Iris pigment epithelial cell (primary cell): ENCODE measurements at places on chromosomes 16 and 17.

DNA sequence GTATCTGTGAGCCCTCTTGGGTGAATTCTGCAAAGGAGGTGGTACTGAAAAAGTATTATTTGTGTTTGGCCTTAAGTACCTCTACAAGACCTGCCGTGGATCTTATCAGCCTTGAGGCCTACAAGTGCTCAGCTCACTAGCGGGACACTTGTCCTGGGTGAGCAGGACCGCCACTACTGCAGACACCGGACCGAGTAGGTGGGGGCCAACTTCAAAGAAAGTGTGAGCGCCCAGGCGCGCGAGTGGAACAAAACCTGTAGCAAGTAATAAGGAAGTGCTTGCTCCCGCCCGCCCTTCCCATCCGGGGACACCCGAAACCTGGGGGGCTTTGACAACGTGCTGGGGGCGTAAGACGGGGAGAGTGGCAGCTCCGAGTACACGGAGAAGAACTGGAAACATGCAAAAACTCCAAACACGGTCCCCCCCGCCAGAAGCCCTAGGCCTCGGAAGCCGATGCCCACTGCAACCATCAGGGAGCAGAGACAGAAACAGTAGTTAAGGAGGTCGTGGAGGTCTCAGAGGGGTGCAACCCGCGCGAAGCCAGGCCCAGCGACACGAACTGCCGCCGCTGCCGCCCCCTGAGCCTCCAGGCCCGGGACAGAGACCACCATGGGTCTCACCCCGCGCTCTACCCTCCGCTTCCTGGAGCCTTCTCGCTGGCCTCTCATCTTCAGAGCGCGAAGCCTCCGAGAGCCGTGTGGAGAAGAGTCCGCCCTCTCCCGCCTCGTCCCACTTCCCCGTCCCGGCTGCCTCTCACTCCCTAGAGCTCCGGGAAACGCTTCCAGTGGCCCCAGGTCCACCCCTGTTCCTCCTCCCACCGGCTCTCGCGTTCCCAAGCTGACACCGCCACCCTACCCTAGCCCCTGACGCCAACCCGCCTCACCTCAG lies 537 bp downstream of the CNOT1 start:
- DNase-seq = peak; percentile 43

DNA sequence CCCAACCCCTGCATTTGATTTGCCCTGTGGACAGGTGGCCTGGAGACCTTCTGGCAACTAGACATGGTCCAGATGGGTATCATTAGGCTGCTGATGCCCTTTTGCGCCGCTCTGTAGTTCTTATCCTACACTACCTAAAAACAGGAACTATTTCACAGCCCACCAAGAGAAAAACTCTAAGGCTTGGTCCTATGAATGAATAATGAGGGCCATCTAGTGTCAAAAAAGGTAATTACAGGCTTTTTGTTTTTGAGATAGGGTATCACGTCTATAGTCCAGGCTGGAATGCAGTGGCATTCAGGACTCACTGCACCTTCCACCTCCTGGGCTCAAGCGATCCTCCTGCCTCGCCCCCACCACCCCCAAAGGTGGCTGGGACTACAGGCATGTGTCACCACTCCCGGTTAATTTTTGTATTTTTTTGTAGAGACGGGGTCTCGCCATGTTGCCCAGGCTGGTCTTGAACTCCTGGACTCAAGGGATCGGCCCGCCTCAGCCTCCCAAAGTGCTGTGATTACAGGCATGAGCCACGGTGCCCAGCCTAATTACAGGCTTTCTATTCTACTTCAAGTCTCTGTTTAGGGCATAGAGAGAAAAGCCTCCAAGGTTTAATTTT lies 20.9 kb downstream of the COIL start:
- DNase-seq = peak; percentile 53

GRCh38 chr17:51914577-51914976 lies 243.9 kb downstream of the CA10 start:
- DNase-seq = no peak

DNA sequence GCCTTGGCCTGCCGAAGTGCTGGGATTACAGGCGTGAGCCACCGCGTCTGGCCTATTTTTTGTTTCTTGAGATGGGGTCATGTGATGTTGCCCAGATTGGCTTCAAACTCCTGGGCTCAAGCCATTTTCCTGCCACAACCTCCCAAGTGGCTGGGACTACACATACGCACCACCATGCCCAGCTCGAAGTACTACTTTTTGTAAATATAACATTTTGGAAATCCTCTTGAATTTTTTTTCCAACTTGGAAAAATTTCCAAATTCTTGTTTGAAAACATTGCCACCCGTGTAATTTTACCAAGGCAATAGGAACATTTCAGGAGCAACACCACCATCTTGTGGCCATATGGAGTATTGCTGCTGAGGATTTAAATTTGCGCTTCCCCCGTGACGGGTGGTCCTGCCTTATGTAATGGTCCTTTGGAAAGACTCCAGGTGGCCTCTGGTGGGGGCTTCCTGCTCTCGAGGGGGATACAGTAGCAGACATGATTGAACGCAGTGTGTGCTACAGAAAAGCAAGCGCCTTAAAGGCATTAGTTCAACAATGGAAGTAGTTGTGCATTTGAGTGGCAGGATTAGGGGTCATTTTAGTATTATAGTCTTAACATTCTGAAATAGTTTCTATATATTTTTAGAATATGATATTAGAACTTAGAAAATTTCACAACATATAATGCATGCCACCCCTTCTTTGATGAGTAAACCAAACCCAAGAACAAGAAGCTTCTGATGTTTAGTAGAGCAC lies 8.0 kb downstream of the FLYWCH1 start:
- peak; percentile 53 for DNase-seq
